ENCODE measurements at places on chromosomes 2 and 18.

- DNase-seq = no peak
These were observed 64.0 kb downstream of the CCNT2 start for GRCh38 chr2:134982603-134983002.

DNA sequence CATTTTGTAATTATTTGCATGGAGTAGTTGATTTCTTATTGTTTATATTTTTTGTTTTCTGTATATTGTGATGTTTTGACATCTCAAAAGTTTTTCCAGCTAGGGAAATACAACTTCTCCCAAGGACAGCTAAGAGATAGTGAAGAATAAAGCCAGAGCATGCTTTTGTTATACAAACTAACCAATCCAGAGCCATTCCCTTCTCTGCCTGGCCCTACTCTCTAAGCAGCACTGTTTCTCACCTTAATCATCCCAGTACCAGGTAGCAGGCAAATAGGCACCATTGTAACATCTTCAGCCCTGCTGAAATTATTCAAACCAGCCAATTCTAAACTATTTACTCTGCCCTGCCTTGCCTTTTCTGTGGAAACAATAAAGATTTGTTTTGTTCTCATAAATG, 1063.4 kb upstream of the CHAC2 start:
- no peak for DNase-seq

DNA sequence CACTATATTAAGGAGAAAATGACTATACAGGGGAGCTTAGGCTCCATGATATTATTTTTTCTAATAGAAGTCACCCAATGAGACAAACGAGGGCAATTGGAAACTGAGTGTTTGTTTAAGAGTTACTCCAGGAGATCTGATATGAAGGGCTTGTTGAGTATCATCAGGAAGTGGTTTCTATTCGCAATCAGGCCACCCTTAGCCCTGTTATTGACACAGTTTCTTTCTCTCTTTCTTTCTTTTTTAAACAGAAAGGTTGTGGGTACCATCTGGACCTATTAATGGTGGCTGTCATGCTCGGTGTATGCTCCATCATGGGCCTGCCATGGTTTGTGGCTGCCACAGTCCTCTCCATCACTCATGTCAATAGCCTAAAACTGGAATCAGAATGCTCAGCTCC, 117.3 kb downstream of the DPP4 start:
- DNase-seq = no peak

DNA sequence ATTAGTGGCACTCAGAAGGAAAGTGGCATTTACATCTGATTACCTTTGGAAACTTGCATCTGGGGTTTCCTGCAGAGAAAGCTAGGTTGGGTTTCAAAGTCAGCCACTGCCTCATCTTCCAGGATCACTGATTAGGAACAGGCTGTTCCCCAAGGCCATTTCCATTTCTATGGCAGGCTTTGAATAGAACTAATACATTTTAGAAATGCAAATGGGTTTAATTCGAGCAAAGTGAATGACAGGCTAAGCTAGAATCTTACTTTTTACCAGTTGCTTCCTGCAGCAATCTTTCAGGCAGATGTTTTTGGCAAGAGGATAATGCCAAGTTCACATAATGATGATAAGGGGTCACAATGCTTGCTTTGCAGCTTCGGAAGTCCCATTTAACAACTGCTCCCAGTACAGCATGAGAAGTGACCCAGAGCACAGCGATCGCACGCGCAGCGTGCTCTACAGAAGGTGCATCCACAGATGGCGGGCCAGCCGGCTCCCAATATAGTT, 336.7 kb downstream of the LPIN1 start:
- no peak for DNase-seq

DNA sequence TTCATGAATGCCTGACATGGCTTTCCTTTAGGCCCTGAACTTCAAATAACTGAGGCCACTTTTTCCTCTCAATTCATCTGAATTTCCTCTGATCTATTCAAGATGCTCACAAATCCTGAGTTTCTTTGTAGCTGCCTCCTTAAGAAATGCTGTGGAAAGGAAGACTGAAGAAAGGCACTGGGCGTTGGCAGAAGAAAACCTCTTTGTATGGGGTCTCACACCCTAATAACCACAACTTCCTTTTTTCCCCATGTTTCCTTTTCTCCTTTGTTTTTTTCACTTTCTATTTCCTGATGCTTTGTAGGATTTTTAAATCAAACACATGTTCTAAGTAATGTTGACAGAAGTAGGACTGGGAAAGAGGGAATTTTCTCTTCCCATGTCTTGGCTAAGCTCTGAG, 447.4 kb downstream of the CMPK2 start:
- DNase-seq = no peak

GRCh38 chr18:52216109-52216508, 123.9 kb upstream of the DCC start:
- no peak for DNase-seq

- DNase-seq = peak; percentile 99
These were observed 111.6 kb downstream of the AGAP1 start for GRCh38 chr2:235605312-235606003.

DNA sequence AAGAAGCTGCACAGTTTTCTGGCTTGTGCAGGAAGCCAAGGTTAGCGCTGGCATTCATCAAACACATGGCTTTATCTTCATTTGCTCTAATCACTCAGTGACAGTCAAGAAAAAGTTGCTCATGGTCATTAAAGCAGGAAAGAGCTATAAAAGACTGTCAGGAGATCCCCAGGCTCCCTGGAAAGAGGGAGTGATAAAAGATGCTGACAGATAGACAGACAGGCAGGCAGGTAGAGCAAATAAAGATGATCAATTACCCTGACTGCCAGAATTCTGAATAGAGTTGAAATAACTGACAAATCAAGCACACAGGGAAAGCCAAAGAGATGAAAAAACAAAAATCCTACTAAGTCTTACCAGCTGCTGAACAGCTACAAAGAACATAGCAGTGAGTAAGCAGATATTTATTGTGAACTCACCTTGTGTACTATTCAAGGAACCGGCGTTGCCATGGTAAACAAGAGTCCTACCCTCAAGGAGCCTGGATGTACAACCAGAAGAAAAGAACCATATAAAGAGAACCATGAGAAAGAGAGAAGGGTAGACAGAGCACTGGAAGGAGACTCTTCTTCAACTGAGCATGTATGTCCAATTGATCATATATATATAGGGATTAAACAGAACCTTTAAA, 68.0 kb downstream of the RNF152 start:
- peak; percentile 39 for DNase-seq

- peak; percentile 70 for DNase-seq
These were observed 1127.9 kb upstream of the CHAC2 start for GRCh38 chr2:52639692-52640091.

DNA sequence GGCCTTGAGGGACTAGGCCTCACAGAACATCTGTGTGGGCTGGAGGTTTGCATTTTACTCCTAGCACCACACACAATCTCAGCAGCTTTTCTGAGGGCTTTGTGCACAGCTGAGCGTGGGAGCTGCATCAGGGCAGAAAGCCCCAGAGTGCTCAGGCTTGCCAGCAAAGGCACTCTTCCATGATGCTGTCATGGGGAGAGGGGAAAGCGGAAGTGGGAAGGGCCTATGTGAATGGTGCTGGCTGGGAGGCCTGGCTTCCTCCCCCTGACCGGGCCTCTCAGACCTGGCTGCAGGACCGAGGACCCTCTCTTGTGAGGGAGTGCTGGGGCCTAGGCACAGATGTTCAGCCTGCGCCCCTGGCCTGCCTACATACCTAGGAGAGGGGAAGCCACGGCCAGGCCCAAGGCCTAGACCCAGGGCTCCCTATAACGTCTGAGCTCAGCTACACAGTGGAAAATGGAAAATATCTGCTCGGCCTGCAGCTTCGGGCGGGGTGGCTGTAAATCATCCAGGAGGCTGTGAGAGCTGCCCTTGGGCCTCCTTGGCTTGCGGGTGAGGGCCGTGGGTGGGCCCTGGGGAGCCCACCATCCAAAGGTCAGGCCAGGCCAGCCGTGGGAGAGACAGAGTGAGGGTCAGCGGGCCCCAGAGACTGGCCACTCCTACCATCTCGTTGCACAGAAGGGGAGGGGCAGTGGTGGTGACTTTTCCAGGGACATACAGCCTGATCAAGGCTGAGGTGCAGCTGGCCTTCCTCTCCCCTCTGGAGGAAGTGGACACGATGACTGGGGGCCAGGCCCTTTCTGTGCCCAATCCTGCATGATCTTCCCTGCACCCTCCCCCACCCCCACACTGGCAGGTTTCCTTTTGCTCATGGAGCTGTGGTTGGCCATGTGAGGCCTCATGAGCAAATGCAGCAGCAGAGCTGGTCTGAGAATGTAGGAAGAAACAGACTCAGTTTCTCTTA, 22.8 kb downstream of the GLI2 start:
- peak; percentile 78 for DNase-seq

- DNase-seq = no peak
These were observed 28.8 kb upstream of the ITPRID2 start for GRCh38 chr2:181862583-181863281.

DNA sequence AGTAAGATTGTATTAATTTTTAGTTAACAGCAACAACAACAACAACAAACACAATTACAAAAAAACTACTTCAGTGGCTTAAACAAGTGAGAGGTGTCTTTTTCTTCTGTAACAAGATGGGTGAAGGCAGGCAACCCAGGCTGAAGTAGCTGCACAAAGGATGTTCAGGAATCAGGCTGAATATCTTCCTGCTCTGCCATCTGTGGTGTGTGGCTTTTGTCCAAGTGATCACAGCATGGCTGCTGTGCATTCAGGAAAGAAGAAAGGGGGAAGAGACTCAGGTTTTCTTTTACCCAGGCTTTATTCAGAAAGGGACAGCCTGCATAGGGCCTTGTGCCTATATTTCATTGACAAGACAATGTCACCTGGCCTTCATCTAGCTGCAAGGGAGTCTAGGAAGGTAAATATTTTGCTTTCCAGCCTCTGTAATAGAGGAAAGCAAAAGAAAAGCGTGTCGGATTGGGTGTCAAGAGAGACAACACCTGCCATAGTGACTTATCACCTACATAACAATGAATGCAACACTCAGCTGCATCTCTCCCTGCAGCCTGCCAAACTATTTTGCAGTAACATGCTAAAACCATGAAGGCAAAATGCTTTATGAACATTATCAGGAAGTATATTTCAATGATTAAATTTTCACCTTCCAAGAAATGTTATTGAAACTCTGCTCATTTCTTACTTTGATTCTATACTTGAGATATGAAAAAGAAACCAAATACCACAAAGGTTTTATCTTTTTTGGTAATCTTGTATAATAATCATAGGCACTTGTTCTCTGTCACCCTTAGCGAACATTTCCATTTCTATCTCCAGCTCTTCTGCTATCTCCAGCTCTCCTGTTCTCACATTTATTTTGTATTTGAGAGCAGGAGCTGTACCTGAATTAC, 14.6 kb downstream of the G6PC2 start:
- DNase-seq = no peak

GRCh38 chr2:158600155-158600802, 143.5 kb downstream of the PKP4 start:
- DNase-seq = peak; percentile 90

GRCh38 chr2:1814061-1814460, 69.7 kb upstream of the PXDN start:
- no peak for DNase-seq

- peak; percentile 45 for DNase-seq
These were observed 45.1 kb upstream of the LRP1B start for GRCh38 chr2:142175813-142176338.

DNA sequence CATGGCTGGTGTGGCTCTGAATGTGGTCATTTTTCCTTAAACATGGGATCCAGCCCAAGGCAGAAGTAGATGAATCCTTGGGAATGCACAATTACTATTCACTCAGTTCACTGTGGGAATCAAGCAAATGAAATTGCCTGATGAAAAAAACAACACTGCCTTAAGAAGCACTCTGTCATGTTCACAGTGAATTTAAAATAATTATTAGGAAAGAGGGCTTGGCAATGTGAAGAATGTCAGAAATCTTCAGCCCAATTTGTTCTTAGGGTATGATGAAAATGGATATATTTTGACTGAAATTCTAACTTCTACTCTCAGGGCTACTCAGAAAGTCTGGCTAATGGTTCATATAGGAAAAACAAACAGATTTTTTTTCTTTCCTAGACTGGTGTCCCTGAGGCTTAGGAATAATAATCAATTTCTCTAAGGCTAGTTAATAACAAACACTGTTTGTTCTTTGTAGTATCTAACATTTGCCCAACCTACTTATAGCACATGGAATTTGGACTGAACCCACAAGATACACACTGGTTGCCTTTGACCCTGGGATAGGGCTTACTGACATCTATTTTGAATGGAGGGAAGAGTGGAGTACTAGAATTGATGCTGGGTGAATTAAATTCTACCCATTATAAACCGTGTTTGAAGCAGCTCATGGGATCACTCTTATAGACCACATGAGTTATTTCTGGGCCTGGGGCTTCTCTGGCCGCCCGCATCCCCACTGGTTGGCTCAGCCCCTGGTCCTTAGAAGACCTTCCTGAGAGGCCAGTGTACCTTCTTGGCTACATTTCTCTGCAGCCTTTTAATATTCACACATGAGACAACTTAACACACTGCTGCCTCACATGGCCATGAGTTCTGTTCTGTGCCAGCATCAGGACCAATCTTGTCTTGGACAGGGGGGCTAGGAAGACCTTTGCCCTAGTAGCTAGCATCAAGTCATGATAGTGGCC, 8.3 kb upstream of the MRPL33 start:
- DNase-seq = peak; percentile 58

DNA sequence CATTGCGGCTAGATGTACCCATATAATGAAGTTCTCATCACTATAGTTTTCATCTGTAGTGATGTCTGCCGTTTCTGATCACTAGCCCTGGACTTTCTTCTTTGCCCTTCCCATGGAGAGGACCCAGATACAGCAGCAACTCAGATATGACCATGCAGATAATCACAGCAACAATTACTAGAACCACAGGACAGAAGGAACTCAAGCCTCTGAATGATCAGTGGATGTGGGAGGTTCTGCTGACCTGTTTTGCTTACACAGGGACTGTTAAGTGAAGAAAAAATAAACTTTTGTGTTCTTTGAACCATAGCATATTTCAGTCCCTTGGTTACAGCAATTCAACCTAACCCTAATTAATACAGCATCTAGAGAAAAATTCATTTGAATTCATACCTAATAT, 62.7 kb downstream of the ACVR1 start:
- DNase-seq = no peak

DNA sequence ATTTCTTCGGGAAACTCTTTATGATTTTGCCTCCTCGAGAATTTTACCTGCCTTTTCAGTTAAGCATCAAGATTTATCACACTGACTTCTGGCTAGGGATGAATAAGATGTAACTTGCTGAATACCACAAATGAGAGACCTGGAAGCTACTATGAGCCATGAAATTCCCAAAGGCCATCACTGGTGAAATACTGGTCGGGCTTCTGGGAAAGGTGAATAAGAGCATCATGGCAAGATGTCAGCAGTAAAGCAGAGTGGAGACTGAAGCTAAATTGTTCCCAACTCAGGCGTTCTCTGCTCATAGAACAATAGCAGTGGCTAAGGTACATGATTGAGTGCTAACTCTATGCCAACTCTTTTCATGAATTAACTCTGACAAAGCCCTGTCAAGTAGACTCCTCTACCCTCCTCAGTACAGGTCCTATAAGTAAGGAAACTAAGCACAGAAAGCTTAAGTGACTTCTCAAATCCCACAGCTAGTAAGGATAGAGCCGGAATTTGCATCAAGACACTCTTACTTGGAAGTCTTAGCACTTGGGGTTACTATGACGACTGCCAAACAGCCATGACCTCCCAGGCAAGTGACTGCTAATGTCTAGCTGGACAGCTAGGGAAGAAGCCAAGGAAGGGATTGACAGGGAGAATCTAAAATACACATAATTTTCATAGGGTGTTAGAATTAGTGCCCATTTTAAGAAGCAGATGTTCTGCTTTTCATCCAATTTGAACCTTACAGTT, 22.7 kb upstream of the DSC3 start:
- DNase-seq = no peak
